ENCODE measurements at places on chromosomes 2 and 18.

- DNase-seq, result no peak
These were observed 12.8 kb downstream of the RNF138 start for GRCh38 chr18:32104516-32104915.

GRCh38 chr18:75407468-75408437 lies 19.8 kb downstream of the SMIM21 start:
- DNase-seq, result no peak

DNA sequence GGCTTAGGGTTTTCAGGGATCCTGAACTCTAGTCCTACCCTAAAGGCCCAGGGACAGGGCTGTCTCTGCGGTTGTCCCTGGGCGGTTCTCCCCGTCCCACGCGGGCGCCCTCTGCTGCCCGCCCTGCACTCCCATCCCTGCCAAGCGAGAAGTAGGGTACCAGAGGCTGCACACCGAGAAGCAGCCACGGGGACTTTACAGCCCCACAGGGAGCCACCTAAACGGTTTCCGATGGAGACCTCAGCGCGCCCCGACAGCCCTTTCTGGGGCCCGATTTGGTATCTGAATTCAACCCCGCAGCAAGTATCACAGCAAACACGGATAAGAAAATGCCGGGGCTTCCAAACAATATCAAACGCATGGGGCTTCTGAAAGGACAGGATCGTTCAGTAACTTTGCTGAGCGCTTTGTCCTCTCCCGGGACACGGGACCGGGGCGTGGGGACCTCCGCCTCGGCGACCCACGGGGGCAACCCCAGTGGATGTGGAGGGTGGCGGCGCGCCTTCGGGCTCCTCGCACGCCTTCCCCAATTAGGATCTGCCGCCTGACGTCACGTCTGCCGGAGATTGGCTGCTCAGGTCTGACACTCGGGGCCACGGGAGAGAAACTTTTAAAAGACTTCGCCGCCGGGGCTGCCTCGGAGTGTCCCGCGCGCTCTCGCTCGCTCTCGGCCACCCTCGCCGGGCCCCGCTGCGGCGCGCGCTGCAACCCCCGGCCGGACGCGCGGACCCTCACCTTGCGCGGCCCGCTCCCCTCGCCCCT lies at the start of gene LTBP1:
LTBP1 (plus strand) TSS at position 640 of the 762 bp plus-strand sequence. CDS start 372 bp downstream, outside the sequence.
- DNase-seq, result no peak

DNA sequence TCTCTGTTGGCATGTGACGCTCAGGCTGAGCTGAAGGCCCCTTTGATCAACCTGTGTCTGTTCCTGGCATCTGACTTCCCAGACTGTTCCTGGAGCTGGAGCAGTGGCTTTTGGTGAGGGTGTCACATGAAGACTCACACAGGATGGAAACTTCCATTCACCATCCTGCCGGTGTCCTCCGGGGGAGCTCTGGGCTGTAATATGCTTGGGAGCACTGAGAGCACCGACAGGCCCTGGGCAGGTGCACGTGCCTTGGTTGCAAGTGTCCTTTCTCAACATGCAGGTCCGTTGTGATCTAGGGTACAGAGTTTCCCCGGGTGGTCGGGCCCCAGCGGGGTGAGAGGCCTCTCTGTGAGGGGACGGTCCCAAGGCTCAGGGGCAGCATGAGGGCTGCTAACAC lies 24.8 kb upstream of the GBX2 start:
- DNase-seq, result no peak

GRCh38 chr2:46870051-46870839 lies 45.4 kb downstream of the MCFD2 start:
- no peak for DNase-seq

- no peak for DNase-seq
These were observed 47.7 kb upstream of the NR4A2 start for GRCh38 chr2:156380117-156380645.

DNA sequence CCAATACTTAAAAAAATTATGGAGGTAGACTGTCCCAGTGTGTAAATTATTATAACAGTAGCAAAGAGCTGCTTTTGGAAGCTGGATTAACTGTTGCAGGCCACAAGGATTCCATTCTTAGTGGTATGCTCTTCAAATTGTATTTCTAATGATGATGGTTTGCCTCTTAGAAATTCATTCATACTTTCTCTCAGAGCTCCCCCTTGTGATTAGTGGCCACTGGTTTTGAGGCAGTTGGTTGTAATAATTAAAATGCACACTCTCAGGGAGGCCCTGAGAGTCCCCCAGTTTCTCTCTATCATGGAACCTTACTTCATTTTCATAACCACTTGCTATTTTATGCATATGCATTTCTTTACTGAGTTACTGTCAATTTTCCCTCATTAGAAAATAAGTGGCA lies 122.5 kb downstream of the PLA2R1 start:
- no peak for DNase-seq

DNA sequence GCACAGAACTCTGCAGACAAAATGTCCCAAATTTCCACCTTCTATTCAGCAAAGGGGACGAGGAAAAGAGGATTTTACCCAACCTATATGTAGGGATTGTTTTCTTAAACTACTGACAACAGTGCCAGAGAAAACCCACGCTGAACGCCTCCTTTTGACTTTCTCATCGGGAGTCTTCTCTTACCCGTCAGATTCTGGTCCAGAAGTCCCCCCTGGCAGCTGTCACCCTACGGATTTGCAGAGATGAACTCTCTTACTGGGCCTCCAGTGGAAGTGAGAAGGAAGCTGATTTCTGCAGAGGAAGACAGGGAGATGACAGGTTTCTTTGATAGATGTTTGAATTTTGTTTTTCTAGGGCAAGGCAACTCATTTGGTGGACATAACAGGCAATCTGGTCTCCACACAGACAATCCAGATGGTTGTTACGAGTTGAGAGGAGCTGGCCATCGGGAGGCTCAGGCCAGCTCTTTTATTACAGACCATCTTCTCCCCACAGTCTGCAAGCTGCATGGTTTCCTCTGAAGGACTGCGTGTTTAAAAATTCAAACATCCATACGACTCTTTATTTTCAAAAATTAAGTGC lies 804.3 kb downstream of the RNF144A start:
- DNase-seq, result no peak

GRCh38 chr2:81195774-81196382 lies 891.3 kb upstream of the LRRTM1 start:
- DNase-seq, result no peak

GRCh38 chr2:103435010-103435409 lies 673.2 kb downstream of the TMEM182 start:
- DNase-seq, result no peak

DNA sequence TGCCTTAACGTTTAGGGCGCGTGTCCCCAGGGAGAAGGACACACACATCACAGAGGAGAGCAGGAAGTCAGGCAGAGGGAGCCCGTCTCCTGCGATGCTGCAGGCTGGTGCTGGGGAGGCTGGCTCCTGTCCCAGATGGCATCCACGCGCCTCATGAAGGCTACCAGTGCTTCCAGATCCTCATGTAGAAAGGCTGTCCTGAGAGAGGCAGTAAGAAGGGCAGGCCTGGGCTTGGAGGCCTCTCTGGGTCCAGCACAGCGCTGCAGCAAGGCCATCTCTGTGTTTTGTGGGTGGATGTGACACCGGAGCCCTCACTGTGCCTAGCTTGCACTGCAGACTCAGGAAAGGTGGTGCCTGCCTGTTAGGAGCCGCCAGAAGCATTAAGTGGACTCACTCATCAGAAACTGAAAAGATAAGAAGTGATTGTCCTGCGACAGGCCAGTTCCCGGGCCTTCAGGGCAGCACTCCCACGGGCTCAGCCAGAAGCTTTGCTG lies 62.7 kb downstream of the FAM168B start:
- no peak for DNase-seq

- DNase-seq, result no peak
These were observed 82.2 kb downstream of the LDLRAD4 start for GRCh38 chr18:13300796-13301195.

DNA sequence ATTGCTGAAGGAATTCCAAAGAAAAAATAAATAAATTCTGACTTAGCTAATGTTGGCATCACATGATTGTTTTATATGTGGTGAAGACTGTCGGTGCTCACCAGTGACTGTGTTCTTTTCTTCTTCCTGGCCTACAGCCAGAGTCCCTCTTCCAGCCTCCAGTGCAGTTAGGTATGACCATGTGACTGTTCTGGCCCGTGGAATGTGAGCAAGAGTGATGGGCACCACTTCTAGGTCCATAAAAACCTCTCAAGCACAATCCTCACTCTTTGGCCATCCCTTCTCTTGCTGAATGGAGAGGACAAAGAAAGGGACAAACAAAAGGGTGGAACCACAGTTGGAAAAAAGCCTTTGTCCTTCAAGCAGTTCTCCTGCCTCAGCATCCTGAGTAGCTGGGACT lies 39.0 kb upstream of the BMPR2 start:
- DNase-seq, result no peak

DNA sequence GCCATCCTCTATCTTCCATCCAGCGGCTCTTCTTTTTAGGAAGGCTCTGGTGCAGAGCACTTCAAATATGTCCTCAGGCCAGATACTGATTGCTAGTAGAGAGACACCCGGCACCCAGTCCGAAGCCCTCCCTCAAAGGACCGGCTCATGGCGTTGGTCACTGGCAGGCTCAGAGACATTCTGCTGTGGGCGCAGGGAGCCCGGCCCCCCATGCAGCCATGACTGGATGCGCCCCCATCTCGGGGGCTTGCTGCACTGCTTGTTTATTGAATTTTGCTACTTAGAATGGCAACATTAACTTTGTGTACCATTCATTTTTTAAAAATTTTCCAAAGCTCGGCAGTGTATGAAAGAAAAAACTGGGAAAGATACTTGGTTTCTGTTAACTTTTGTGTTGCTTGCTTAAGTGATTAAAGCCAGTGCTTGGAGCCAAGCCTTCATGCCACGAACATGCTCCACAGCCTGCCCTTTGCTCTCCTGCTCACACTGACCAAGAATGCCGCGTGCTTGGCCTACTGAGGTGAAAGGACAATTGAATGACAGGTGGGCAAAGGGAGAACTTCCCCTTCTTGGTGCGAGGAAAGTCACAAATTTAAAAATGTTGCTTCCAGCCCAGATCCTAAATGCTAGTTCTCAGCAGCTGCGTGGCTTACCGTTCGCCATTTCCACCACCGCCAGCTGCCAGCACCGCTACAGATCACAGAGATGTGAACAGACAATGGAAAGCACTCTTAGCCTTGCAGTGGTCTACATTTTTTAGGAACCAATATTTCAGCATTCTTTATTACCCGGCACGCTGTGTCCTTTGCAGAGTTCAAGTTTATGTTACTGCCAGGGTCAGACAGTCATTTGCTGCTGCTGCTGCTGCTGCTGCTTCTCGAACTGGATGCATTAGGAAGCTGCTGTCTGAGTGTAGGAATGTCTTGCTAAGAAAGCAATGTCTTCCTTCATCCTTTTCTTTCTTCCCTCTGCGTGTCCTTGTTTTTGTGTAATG lies 76.7 kb downstream of the FAM210A start:
- no peak for DNase-seq

DNA sequence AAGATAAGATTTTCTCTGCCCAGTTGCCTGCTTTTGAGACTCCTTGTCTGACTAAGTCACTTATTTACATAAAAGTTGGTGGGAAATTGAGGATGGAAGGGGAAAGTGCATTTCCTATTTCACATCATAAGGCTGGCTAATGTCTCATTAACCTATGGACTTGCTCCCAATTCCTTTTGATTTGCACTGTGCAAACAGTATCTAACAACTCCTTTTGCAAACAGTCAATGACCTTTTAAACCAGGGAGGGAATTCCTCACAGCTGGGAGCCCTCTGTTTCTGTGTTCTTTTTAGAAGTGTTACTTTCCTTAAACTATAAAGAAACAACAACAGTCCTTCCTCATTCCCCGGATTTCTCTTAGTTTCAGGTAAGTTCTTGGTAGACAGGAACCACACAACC lies 272.8 kb downstream of the RND3 start:
- no peak for DNase-seq

- no peak for DNase-seq
These were observed 54.2 kb upstream of the CDCA7 start for GRCh38 chr2:173300458-173300857.

- no peak for DNase-seq
These were observed 23.4 kb downstream of the AQP12A start for GRCh38 chr2:240714747-240715725.

GRCh38 chr2:153667475-153667874 lies 188.9 kb upstream of the RPRM start:
- DNase-seq, result no peak

DNA sequence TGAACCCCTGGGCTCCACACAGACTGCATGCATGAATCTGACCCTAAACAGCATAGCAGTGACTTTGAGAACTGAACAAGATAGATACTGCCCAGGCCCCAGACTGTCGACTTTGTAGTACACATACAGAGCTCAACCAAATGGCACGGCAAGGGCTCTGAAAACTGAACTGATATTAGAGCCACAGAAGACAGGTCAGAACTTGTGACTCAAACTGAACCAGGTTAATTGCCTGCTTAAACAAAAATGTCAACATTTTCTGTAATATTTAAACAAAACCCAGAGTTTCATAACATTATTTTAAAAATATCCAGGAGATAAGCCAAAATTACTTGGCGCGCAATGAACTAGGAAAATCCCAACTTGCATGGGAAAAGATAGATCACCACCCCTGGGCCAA lies 260.3 kb downstream of the TPGS2 start:
- DNase-seq, result no peak

- DNase-seq, result no peak
These were observed 195.7 kb downstream of the DOK6 start for GRCh38 chr18:69596345-69596744.

DNA sequence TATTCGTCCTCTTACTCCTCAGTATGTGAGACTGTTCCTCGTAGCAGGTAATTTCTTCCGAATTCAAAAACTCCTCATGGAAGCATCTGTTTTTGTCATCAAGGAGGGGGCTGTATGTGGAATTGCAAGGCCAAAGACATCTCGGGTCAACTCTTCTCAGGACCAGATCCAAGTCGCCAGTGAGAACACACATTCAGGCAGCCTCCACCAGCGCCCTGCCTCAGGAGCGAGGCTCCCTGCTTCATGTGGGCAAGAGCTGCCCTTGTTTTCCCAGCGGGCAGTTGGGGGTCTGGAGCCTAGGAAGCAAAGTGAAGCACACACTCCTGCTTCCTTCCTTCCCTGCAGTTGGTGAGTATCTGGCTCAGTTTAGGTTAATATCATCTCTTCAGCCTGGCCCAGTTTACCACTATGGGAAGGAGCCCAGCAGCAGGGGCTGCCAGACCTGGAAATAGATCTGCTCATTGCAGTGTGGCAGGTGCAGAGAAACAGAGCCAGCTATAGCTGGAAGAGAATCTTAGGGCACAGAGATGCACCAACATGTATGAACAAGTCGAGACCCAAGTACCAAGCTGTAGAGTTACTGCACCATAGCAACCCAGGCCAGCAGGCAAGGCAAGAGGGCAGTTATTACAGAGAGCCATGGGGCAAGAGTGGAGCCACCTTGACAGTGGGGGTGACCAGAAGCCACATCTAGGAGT lies 25.3 kb downstream of the TMEM127 start:
- DNase-seq, result no peak

GRCh38 chr2:150485114-150485870 lies 2.2 kb downstream of the RND3 start:
- DNase-seq, result no peak

DNA sequence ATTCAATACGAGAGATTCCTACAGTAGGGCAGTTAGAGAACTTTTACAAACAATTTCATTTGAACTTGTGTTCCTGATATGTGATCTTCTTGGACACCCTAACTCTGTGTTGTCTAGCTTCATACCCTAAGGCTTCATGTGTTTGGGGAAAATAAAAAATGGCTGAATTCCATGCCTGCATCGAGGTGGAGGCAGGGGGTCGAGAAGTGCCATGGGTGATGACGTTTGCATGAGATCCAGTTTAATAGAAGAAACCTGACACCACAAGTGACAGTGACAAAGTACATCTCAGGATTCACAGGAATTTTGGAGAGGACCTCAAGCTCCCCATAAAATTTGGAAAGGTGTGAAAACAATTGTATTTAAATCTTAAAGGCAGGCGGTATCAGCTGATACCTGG lies 169.2 kb upstream of the NABP1 start:
- DNase-seq, result no peak

- DNase-seq, result no peak
These were observed 24.2 kb upstream of the UGT1A8 start for GRCh38 chr2:233593201-233593600.

Measured in HFF-Myc (cell line).